ENCODE measurements at places on chromosomes 7 and 10.

- no peak for DNase-seq
These were observed 20.7 kb downstream of the TCERG1L start for GRCh38 chr10:131290781-131291180.

DNA sequence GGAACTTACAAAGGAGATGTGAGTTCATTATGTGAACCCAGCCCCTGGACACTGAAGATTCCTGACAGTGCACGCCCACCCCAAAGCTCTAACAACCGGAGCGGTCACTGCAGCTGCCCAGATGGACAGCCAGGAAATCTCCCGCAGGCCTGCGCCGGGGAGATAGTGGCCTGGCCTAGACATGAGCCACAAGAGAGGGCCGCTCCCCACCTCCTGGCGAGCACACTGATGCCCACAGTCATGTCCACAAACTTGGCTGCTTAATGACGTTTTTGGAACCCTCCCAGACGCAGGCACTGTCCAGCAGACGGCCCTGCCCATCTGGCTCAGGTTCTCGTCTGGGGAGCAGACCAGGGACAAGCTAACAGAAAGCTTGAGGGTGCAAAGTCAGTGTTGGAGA is 34.2 kb downstream of the TCERG1L start:
- no peak for DNase-seq

DNA sequence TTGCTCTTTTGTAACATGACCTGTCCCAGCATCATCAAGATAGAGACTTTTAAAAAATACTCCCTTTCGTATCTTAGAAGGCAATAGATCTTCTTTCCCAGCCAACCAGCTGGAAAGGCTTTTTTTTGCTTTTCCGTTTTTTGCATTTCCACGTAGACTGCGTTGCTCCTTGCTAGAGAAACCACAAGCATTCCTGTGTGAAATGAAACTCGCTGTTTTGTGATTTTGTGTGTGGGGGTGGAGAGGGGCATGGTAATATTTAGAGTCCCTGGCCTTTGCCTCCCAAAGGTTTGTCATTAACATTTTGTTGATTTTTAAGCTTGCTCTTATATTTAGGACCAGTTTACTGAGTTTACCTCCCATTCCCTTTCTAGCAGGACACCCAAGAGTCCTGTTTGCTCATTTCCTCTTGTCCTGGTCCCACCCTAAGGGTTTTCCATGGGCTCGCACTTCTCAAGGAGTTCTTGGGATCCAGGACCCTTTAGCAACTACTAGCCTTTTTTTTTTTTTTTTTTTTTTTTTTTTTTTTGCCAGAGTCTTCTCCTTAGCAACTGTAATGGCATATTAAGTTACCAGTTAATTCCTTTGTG is 243.6 kb downstream of the BICC1 start:
- DNase-seq: no peak

- no peak for DNase-seq
These were observed 345.0 kb downstream of the SORCS1 start for GRCh38 chr10:106819490-106819889.

GRCh38 chr10:1403508-1404322 is 333.6 kb downstream of the ADARB2 start:
- no peak for DNase-seq

DNA sequence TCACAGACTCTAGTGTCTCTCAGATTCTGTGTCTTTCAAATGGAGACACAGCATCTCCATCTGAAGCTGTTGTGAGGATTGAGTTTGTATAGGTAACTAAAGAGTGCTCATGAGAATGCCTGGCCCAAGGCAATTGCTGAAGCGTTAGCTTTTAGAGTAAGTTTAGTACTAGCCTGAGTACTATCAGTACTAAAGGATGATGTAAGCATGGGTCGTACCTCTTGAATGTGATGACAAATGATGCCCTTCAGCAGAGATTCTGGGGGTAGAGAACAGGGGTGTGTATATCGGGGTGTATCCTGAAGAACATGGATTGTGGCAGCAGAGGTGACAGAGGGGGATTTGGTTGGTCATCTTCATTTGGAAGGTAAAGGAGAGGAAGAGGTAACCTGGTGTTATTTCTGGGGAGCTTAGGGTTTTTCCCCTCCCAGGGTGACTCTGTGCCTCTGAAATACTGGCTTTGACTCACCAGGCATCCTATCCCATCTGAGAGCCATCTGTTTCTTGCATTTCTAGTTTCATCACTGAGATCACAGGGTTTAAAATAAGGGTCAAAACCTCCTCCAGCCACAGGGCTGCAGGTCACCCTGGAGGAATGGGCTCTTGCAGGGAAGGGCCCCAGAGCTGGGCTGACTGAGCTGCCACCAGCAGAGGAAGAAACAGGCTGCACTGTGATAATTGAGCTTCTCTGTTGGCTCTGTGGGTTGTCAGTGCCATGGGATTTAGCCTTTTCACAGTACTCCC is 756.0 kb downstream of the KCNMA1 start:
- no peak for DNase-seq

GRCh38 chr10:113320211-113320610 is 232.6 kb upstream of the HABP2 start:
- DNase-seq: no peak

DNA sequence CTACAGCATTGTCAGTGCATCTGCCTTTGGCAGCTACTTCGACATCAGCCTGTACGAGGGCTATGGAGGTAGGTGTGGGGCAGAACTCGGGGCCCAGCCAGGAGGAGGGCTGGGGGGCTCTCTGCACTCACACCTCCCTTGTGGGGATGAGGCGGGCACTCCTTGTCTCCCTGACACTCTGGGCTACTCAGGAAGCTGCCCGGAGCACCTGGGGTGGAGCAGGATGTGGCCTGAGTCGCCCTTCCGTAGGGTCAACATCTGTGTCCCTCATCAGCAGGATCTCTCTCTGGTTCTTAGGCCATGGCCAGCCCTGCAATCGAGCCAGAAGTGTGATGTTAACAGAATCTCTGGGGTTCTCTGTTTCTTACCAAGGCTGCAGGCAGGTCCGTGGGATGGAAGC is 40.2 kb downstream of the C10orf105 start:
- no peak for DNase-seq

- DNase-seq: no peak
These were observed 87.7 kb upstream of the PITRM1 start for GRCh38 chr10:3260066-3260834.

GRCh38 chr7:80414331-80414730 is 97.5 kb downstream of the GNAT3 start:
- DNase-seq: no peak

DNA sequence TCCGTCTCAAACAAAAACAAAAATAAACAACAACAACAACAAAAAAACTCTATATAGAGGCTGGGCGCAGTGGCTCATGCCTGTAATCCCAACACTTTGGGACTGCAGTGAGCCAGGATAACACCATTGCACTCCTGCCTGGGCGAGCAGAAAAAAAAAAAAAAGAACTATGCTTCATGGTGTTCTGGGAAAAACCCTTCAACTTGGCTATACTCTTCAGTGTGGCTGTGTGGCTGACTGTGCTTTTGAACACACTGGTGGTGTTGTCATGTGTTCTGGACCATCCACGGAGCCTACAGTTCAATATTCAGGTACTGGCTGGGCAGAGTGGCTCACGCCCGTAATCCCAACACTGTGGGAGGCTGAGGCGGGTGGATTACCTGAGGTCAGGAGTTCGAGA is 26.5 kb downstream of the SNX8 start:
- no peak for DNase-seq

GRCh38 chr7:7548407-7548806 is 12.7 kb upstream of the COL28A1 start:
- no peak for DNase-seq

- no peak for DNase-seq
These were observed 56.9 kb upstream of the AOAH start for GRCh38 chr7:36781011-36781738.

DNA sequence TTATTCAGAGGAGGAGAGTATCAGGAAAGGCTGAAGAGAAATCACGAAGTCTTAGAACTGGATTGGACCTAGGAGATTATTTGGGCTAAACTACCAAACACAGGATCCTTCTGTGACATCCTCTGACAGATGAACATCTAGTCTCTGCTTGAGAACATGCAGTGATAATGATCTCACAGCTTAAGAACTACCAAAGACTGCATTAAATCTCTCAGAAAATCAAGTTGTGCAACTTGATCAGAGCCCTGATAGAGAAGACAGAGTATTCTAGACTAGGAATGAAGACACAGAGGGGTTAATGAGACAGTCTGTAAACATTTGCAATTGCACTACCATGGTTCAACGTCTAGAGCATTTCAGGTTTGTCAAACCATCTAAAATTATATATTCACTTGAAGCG is 37.1 kb upstream of the AGBL3 start:
- no peak for DNase-seq

DNA sequence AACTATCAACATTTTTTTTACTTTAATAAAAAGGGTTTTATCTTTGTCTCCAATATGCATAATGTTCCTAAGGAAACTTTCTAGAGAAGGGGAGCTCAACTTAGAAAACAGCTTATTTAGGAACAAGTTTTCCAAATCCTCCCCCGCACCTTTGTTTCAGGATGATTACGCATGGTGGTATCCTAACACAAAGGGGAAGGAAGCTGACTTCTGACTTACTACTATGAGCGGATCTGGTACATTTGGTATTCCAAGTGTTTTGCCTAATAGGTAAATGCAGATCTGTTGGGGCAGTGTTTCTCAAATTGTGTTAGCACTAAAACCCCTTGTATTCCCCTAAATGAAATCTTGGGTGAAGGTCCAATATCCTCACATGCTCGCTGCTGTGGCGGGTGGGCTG is 229.3 kb upstream of the KLF14 start:
- no peak for DNase-seq

GRCh38 chr7:40700653-40701421 is 566.0 kb downstream of the SUGCT start:
- DNase-seq: no peak

DNA sequence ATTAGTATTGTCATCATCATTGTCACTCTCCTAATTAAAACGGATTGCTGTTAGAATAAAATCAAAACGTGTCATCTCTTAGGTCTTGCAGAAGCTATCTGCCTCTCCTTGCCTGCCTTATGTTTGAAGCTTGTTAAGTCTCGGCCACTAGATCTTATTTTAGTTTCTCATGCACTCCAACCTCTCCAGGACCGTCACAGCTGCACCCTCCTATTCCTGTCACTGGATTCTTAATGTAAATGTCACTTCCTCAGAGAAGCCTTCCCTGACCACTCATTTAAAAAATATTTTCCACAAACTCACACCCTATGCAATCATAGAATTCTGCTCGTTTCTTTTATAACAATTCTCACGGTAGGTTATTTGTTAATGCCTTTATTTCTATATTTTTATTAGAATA is 103.9 kb upstream of the DKK1 start:
- DNase-seq: no peak

DNA sequence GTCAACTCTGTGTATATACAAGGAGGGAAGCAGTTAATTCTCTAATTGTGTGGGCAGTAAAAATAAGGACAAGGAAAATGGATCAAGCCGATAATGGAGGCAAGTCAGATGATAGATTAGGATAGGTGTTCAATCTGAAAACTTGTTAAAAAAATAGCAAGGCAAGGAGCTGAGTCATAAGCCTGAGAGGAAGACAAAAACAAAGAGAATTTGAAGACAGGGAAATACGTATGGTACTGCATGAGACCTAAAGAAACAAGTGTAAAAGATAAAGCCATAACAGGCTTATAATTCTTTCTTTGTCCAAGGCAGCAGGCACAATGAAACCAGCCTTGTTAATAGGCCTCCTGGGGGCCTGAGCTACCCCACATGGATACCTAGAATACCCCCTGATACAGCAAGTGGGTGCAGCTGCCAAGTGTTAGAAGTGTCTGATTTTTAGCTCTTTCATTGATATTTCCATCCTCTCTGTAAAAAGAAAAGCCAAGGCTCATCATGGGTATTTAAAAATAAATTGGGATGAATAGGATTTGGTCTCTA is 1570.6 kb upstream of the LRRTM3 start:
- no peak for DNase-seq

- DNase-seq: no peak
These were observed 28.1 kb upstream of the ZNF107 start for GRCh38 chr7:64637521-64638445.

- DNase-seq: no peak
These were observed 16.4 kb downstream of the ZNF487 start for GRCh38 chr10:43453266-43453831.

GRCh38 chr7:73742338-73742752 is 3.7 kb upstream of the ABHD11 start:
- peak; percentile 75 for DNase-seq

GRCh38 chr7:101112233-101112632 is 14.7 kb upstream of the SERPINE1 start:
- no peak for DNase-seq
